Ascending aorta (tissue), 2 donors: ENCODE measurements at places on chromosomes 2 and 18.

GRCh38 chr2:149585166-149585885, 2.2 kb downstream of the MMADHC start:
- no peak for DNase-seq

- DNase-seq: no peak
These were observed 433.6 kb downstream of the LRATD1 start for GRCh38 chr2:15066138-15066537.

DNA sequence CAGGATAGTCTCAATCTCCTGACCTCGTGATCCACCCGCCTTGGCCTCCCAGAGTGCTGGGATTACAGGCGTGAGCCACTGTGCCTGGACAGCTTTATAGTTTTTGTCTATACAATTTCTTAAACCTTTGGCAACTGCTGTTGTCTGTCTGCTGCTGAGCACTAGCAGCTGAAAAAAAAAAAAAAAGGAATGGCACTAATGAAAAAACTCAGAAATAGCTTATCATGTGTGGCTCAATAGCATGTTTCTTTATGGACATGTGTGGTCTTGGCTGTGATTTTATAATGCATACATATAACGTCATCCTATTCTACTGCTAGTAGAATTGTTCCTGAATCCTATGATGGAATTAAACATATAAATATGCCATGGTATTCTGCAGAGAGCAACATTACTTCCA, 231.2 kb downstream of the TPGS2 start:
- no peak for DNase-seq

DNA sequence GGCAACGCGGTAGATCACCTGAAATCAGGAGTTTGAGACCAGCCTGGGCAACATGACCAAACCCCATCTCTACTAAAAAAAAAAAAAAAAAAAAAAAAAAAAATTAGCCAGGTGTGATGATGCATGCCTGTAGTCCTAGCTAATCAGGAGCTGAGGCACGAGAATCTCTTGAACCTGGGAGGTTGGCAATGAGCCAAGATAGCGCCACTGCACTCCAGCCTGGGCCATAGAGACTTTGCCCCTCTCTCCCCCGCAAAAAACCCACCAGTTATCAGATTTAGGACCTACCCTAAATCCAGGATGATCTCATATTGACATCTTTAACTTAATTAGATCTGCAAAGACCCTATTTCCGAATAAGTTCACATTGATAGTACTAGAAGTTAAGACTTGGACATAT, 29.2 kb upstream of the LDAH start:
- DNase-seq: no peak

DNA sequence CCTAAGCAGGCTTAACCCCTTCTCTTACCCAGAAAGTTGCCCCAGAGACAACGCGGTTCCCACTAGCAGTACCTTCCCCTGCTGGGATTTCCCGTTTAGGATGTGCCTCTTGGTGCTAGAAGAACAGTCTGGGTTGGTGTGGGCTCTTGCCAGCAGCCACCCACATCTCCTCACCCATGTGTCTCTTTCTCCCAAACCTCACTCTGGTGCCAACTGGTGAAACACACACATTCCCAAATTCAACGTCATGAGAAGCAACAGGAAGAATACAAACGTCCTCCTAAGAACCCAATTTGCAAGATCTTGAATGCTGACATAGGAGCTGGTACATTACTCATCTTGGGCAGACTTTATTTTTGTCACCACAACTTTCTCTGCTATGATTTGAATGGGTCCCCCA, 36.2 kb downstream of the DIPK1C start:
- no peak for DNase-seq

GRCh38 chr18:54261894-54262293, 7.4 kb upstream of the POLI start:
- no peak for DNase-seq

- peak; percentile 43 for DNase-seq
These were observed 7.2 kb downstream of the MTHFD2 start for GRCh38 chr2:74205596-74205995.

DNA sequence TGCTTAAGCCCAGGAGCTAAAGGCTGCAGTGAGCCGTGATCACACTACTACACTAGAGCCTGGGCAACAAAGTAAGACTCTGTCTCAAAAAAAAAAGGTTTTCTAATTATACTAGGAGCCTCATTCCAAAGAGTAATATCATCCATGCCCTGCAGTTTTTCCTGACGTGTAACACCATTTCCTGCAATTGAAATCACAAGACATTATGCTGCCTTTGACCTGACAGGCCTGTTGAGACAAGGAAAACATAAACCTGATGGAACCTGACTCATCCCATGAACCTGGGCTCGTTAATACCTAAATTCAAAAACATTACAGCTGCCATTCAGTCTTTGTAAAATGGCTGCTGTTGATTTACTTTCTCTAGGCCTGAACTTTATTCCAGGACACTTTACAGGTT, 58.7 kb upstream of the PEX13 start:
- no peak for DNase-seq

- DNase-seq: no peak
These were observed 44.6 kb downstream of the INHBB start for GRCh38 chr2:120390381-120391055.

- no peak for DNase-seq
These were observed 638 bp downstream of the ST6GAL2 start for GRCh38 chr2:106885329-106885728.

DNA sequence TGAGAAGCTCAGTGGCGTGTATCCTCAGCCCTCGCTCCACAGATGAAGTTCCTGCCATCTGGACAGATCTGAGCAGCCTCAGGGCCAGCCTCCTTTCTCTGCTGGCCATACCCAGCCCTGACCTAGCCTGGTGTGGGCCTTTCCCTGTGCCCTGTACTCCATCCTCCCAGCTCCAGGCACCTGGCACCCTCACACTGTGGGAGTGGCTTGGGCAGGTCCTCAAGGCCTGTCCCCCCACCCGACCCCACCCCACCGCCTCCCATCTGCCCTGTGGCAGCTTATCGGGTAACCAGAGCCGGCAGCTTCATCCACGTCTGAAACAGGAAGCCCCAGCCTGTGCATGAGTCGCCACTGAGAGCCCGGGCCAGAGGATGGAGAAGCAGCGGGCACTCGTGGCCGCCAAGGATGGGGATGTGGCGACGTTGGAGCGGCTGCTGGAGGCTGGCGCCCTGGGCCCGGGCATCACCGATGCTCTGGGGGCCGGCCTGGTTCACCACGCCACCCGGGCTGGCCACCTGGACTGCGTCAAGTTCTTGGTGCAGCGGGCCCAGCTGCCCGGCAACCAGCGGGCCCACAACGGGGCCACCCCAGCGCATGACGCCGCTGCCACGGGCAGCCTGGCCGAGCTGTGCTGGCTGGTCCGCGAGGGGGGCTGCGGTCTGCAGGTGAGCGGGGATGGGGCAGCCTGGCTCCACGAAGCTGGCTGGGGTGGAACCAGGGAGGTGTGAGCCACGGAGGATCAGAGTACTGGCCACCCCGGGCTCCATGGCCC, at the start of gene ESPNL:
Gene ESPNL, plus strand, starts transcription at position 292 of the 772 bp plus-strand sequence. Its CDS starts 80 bp downstream, at position 372.
- peak; percentile 55 for DNase-seq

DNA sequence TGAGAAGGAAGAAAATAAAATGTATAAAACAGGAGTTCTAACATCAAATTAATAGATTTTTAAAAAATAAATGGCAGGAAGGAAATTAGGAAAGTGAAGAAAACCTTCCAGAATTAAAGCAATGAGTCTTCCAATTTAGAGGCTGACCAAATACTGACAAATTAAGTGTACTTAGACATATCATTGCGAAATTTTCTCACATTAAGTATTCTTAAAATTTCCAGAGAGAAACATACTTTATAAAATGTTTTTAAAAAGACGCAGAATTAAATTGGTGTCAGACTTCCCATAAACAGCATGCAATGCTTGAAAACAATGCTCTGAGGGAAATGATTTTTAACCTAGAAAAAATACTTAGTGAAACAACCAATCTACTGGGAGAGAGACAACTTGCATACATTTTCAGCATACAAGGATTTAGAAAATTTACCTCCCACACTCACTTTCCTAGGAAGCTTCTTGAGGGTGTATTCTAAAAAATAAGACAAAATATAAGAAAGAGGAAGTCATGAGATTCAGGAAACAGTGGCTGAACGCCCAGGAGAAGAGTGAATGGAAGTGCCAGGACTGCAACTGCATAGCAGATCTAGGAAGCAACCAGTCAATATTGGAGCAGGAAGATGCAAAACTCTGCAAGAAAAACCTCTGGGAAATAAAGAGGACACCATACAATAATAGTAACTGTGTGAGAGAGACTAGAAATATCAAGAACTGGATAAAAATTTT, 339.9 kb downstream of the ADCYAP1 start:
- no peak for DNase-seq

GRCh38 chr2:233832869-233833311, 21.4 kb downstream of the HJURP start:
- DNase-seq: no peak

DNA sequence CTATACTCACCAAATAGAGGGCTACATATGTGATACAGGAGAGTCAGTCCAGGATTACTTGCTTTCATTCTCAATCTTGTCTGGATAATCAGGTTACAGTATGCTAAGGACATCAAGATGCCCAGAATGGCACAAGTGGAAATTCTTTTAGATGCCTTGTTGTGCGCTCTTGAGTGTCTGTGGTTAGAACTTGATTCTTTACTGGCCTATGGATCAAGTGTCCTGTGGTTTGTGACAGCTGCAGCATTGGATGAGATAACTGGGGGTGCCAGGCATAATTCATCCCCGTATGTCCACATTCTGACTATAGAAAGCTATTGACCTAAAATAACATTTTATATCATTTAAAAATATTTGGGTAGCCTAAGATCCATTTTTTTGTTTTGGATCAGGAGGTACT, 40.1 kb downstream of the CDC42EP3 start:
- no peak for DNase-seq

DNA sequence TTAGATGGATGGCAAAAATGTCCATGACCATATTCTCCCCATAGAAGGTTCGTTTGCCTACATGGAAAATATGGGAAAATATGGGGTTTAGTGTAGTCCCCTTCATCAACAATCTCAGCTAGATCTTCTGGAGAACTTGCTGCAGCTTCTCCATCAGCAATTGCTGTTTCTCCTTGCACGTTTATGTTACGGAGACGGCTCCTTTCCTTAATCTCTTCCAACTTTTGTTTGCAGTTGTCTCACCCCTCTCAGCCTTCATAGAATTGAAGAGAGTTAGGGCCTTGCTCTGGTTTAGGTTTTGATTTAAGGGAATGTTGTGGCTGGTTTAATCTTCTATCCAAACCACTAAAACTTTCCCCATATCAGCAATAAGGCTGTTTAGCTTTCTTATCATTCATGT, 28.9 kb downstream of the MYCN start:
- DNase-seq: no peak

GRCh38 chr2:8402222-8402621, 279.6 kb upstream of the ID2 start:
- DNase-seq: no peak

GRCh38 chr18:49988101-49988500, 174.8 kb upstream of the ACAA2 start:
- no peak for DNase-seq

DNA sequence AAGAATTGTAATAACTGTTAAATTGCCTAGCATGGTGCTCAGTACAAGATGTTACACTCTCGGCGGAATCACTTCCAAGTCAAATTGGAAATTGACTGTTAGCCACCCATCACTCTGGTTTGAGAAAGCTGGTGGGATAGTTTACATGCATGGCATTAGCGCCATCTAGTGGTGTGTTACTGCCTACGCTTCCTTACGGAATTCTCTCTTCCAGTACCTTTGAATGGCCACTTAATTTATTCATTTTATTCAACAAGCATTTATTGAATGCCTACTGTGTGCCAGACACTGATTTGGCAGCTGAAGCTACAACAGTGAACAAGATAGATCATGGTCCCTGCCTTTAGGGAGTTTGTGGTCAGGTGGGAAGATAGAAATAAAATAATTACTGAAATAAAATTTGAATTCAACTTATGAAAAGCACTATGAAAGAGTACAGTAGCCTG, 171.2 kb downstream of the TMEM247 start:
- no peak for DNase-seq

GRCh38 chr18:54112356-54112755, 112.1 kb downstream of the MBD2 start:
- DNase-seq: no peak

GRCh38 chr18:27717816-27718215, 459.1 kb downstream of the CDH2 start:
- DNase-seq: no peak

GRCh38 chr2:133642791-133643191, 74.5 kb upstream of the NCKAP5 start:
- no peak for DNase-seq

- DNase-seq: no peak
These were observed 533.1 kb downstream of the RNF144A start for GRCh38 chr2:7450188-7450832.

DNA sequence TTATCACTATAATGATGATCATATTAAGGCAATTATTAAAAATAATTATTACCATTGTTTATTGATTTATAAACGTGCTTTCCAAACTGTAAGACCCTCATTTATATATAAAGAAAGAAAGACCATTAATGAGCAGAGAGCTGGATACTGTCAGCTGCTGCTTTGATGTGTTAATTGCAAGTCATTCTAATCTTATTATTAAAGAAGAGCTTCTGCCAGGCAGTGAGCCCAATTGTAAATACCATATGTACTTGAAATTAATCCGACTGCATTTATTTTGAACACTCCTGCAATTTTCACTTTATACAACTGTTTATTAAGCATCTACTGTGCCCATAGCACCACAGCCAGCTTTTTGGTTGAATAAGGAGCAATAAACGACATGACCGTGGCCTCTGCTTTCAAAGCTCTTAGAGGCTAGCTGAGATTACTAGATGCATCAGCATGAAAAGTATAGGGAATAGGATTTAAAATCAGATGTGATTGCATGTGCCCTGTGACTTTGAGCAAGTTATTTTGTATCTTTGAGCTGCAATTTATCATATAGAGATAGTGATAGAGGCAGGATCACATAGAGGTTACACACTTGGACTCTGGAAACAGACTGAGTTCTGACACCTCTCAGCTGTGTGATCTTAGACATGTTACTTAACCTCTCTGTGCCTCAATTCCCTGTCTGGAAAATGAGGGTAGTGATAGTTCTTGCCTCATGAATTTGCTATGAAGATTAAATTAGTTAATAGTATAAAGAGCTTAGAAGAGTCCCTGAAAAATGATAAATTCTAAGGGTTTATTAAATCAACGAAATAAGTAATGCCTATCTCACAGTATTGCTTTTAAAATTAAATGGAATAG, 83.4 kb downstream of the MYCN start:
- DNase-seq: no peak

- DNase-seq: no peak
These were observed 13.5 kb downstream of the RASGRP3 start for GRCh38 chr2:33489835-33490431.

- DNase-seq: no peak
These were observed 272.3 kb upstream of the PKDCC start for GRCh38 chr2:41775366-41776025.

- no peak for DNase-seq
These were observed 557.1 kb downstream of the TNS1 start for GRCh38 chr2:217445723-217446122.
